ENCODE measurements at places on chromosomes 3 and 15.

DNA sequence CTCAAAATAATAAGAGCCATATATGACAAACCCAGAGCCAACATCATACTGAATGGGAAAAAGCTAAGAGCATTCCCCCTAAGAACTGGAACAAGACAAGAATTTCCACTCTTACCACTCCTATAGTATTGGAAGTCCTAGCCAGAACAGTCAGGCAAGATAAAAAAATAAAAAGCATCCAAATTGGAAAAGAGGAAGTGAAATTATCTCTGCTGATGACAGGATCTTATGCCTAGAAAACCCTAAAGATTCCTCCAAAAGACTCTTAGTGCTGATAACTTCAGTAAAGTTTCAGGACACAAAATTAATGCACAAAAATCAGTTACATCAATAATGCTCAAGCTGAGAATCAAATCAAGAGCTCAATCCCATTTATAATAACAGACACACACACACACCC is 45.9 kb upstream of the SLC2A2 start:
- DNase-seq: no peak

GRCh38 chr3:149547413-149547812 is 72.9 kb downstream of the TM4SF4 start:
- DNase-seq: peak; percentile 41

DNA sequence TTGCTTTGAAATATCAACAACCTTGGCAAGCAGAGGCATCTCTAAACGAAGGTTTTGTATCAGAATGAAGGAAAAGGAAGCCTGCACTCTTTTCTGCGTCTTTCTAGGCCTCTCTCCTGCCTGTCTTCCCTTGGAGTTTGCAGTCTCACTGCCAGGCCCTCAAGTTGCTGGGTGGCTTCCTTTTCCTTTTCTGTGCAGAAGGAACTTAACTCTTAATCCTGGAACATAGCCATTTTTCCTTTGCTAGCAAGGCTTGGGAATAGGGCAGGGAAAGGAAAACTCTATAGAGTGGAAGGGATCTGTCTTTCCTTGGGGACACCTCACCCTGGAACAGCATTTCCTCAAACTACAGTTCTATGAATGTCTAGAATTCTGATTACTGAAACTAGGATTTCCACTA is 32.8 kb downstream of the TLNRD1 start:
- DNase-seq: no peak

DNA sequence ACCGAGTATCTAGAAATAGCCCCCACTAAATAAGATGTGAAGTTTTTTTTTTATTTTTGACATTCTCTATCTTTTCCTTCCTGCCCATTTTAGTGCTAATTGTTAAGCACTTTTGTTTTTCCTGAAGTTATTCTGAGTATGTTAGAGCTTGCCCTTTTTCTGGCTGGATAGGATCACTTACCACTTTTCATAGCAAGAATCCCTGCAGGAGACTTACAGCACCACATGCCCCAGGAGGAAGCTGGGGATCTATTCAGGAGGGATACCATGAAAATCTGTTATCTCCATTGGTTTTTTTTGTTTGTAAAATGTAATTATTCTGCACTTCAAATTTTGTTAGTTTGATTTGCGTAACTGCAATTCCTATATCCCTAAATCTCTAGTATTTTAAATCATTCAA is 968.4 kb downstream of the ZPLD1 start:
- no peak for DNase-seq
